ENCODE measurements at places on chromosomes 3 and 15.

- DNase-seq: peak; percentile 93
Measured at GRCh38 chr3:126858887-126859286, 124.0 kb upstream of the PLXNA1 start.

GRCh38 chr3:164903820-164904451, 174.4 kb downstream of the SI start:
- DNase-seq: no peak

DNA sequence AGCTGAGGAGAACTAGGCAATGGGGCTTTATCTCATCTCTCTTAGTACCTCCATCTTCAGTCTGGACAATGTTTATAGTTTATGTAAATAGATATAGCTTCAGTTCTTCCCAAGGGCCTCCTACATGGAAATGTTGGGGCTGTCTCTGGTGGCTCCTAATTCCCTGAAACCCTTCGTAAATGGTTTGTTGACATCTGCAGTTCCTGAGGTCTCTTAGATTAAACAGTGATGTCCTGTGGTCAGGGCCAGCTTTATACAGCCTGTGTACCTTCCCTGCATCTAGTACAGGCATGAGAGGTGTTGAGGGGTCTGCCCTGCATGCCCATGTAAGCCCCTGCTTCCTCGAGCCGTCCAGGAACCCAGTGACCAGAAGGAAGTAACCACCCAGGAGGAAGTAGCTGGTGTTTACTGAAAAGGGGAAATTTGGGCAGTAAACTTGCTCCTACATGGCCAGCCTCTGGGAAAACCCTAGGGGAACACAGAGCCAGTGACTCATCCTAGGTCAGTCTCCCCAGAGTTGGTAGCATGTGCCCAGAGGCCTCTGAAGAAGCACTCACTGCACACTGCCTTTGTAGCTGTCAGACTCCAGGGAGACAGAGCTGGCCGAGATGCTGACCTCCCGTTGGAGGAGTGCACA, 4.7 kb upstream of the TBC1D2B start:
- DNase-seq: no peak

DNA sequence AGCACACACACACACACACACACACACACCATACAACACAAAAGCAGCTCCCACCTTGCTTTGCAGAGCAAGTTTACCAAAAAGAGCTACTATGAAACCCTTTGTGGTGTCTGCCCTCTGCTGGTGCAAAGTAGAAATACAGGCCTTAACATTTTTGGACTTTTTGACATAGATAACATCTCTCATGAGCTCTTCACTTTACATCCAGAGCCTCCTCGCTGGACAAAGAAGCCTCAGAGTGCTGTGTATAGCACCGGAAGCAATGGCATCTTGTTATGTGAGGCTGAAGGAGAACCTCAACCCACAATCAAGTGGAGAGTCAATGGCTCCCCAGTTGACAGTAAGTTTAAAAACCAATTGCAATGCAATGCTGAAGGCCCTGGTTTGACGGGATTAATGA, 157.9 kb downstream of the CHL1 start:
- DNase-seq: peak; percentile 35

GRCh38 chr3:4197670-4198069, 105.5 kb upstream of the SETMAR start:
- no peak for DNase-seq
